ENCODE measurements at places on chromosomes 7 and 10. TPM values are rescaled to one million over a fixed set of nuclear protein-coding genes. Genes with fewer than 3 reads are reported as not detected.

The NRP1 gene
- total RNA-seq, result 55.0 TPM

The INMT gene
- 0.84 TPM for total RNA-seq

The CALHM3 gene
- total RNA-seq, result not detected

The NPSR1 gene
- total RNA-seq, result not detected

The TBXAS1 gene
- total RNA-seq, result 22.4 TPM

The PKD2L1 gene
- total RNA-seq, result 0.14 TPM

The GRM3 gene
- total RNA-seq, result 0.09 TPM

The VIPR2 gene
- 0.05 TPM for total RNA-seq

The HNRNPA2B1 gene
- 128 TPM for total RNA-seq

The UCN3 gene
- total RNA-seq, result 0.23 TPM

The MALRD1 gene
- 0.37 TPM for total RNA-seq

The AGAP9 gene
- total RNA-seq, result 10.8 TPM

The TAS2R4 gene
- 0.42 TPM for total RNA-seq

The TWIST1 gene
- 0.19 TPM for total RNA-seq

The ANXA8L1 gene
- 3.0 TPM for total RNA-seq

The MACC1 gene
- total RNA-seq, result 0.93 TPM

The ADAP1 gene
- 3.2 TPM for total RNA-seq

The BRAT1 gene
- 20.7 TPM for total RNA-seq

The UCMA gene
- total RNA-seq, result not detected

The LRRC61 gene
- 12.0 TPM for total RNA-seq

The GPR26 gene
- total RNA-seq, result not detected

The CPEB3 gene
- total RNA-seq, result 2.1 TPM

The FAM25A gene
- total RNA-seq, result not detected

The POLD2 gene
- 85.0 TPM for total RNA-seq

The LHFPL3 gene
- total RNA-seq, result not detected

The CDNF gene
- 1.5 TPM for total RNA-seq

The PNLIPRP2 gene
- not detected for total RNA-seq

The TMEM178B gene
- total RNA-seq, result under 0.01 TPM

The PARD3 gene
- 13.3 TPM for total RNA-seq

Data from liver (tissue), 10 donors.